NCI-H460 (cell line): ENCODE measurements at places on chromosomes 1 and 21.

- no peak for DNase-seq
Observed at GRCh38 chr1:17286646-17287045, 21.4 kb upstream of the PADI4 start.

- DNase-seq: no peak
Observed at GRCh38 chr1:167638064-167638463, 8.0 kb downstream of the RCSD1 start.

- DNase-seq: no peak
Observed at GRCh38 chr1:46187106-46187869, 10.9 kb downstream of the POMGNT1 start.

- no peak for DNase-seq
Observed at GRCh38 chr1:83997631-83998030, 1.3 kb downstream of the TTLL7 start.

DNA sequence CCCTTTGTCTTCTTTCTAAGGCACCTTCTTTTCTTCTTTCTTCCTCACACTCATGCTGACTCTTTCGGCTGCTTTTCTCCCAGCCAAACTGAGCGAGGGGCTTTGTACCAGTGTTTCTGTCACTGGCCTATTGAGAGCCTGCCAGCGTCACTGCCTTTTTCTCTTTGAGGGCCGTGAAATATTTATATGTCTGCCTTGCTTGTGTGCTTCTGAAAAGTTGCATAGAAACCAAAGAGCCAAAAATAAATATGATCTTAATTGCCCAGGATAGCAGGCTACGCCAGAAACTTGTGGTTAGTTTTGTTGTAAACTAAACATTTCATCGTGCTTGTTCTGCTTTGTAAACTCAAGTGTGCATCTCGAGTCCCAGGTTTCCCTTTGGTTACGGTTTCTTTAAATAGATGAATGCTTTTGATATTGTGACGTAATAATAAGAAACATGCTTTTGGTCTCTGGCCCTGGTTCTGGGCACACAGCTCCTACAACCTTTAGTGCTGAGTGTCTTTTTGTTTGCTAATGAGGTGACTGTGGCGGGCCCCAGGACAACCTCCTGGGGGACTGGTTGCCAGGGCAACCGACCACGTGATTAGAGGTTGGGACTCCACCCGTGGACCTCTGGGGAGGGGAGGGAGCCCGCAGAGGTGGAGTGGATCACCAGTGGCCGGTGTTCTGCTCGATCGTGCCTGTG lies 10.8 kb downstream of the SLC37A1 start:
- DNase-seq: no peak

DNA sequence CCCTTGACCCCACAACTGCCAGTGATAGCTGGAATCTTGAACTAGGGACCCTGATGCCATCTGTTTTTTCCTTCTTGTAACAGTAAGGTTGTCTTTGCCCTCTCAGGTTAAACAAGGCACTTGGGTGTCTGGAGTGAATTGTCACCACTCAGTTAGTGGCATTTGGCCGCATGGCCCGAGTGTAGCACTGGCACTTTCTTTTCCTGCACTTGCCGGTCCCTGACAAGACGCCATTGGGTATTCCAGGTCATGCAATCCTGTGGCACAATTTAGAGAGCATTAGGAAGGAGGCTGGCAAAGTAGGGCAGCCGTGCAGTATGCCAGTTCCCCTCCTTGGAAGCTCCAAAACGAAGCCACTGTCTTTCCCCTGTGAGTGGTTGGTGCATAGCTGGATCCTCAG lies 70.8 kb downstream of the MRPS6 start:
- DNase-seq: no peak

- no peak for DNase-seq
Observed at GRCh38 chr1:68782890-68783289, 286.0 kb upstream of the DEPDC1 start.

DNA sequence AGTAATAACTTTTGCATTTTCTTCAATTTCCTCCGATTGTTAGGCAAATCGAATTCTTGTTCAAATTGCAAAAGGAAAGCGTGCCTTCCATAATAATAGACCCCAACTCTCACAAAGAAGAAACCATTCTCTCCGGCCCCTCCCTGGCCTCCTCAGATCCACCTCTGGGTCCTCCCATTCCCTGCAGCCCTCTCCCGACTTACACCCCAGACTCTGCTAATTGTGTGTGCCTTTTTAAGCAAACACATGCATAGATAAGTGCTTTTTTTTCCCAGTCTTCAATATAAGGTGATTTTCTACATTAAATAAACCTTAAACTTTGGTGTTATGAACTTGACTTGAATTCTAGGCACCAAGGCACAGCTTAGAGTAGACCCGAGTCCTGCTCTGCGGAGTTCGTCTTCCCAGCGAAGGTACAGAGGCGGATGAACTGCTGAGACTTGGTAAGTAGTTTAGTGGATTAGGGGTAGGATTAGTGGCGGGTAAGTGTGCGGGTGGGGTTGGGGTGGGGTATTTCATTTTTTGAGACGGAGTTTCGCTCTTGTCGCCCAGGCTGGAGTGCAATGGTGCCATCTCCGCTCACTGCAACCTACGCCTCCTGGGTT lies 1.5 kb downstream of the L1TD1 start:
- no peak for DNase-seq

DNA sequence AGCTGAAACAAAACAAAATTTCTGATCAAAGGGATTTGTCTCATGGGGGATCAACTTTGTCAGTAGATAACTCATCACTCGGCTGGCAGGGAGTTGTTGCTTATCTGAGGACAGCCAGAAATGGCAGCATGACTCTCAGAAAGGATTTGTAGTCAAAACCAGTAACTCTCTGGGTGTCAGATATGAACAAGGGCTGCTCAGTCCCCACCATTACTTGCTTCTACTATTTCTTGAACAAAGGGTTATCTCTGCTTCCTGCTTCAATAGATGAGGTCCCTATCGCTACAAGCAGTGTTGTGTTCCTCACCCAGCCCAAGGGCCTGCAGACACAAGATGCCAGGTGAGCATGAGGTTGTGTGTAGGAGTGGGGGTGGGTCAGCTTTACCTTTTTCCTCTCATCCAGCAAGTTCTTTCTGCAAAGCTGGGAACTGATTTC lies 116.2 kb downstream of the PTBP2 start:
- DNase-seq: no peak

DNA sequence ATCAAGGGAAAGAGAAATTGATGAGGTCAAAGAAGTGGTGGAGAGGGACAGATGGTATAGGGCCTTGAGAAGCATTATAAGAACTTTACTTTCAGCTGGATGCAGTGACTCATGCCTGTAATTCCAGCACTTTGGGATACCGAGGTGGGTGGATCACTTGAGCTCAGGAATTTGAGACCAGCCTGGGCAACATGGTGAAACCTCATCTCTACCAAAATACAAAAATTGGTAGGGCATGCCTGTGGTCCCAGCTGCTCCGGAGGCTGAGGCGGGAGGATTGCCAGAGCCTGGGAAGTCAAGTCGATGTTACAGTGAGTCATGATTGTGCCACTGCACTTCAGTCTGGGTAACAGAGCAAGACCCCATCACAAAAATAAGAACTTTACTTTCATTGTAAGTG lies 5.7 kb downstream of the TMEM50A start:
- no peak for DNase-seq

DNA sequence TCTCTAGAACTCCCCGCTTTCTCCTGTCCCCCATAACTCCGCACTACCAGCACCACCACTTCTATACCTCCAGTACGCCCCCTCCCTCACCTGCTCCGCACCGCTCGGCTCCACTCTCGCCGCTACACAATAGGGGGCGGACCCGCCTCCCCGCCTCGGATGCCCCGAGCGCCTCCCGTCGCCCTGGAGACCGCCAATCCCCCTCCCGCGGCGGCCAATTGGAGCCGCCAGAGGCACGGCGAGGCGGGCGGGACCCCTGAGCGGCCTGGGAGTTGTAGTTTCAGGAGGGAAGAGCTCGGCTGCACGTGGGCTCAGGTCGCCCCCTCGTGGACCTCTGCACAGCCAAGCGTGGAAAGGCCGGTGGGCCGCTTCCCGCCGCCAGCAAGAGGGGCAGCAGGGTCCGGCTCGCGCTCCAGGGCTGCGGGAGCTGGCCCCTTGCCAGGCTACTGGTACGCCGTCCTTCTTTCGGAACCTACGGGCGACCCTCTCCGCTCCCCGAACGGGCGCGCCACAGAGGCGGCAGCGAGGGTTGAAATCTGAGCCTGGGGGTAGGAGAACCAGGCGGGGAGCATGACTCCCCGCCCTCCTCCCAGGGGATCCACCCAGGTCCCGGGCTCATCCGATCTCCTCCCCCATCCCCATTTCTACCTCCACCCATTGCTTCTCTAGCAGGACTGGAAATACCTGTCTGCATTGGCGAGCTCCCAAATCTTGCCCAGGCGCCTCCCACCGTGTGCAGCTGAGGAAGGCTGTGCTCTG lies at the start of gene IGSF9:
Gene IGSF9, minus strand, starts transcription at position 131 of the 759 bp plus-strand sequence. CDS start 2,159 bp downstream, outside the sequence.
- DNase-seq: no peak

DNA sequence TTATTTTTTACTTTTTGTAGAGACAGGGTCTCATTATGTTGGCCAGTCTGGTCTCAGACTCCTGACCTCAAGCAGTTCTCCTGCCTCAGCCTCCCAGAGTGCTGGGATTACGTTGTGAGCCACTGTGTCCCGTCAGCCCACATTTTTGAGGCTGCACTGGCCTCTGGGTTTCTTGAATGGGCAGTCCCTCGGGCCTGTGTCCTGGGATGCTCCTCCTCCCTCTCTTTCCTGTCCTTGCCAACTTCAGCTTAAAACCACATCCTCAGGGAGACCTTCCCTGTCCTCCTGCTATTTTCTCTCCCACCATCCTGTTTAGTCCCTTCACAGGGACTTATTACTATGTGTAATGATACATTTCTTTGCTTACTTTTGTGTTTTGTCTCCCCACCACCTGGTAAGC lies 31.4 kb upstream of the LYST start:
- DNase-seq: no peak

- DNase-seq: no peak
Observed at GRCh38 chr1:84390226-84390625, 8.1 kb upstream of the DNASE2B start.

DNA sequence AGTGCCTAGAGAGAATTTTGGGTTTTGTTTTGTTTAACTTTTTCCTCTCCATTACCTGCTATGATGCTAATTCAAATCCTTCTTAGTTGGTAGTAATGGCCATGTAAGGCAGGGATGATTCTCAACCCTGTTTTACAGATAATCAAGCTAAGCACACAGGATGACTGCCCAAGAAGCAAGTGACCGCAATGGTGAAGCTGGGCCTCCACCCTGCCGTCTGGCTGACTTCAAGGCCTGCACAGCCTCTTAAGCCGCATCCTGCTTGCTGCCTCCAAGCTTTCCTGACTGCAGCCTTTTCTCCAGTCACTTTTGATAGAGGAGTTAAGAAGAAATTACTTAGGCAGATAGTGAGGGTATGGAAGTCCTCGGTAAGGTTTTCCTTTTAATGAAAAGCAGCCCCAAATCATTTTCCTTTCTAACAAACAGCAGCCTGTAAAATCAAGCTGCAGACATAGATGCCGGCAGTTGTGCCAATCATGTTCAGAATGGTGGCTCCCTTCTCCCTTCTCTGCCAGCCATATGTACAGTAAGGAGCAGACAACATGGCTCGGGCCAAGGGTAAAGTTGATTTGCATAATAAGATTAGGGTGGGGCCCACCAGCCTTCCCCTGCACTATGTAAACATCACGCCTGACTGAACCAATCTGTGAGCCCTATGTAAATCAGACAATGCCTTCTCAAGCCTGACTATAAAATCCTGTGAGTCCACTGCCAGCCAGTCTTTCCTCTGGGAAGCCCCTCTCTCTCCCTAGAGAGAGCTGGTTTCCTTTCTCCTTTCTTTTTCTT lies 8.8 kb upstream of the CTBS start:
- DNase-seq: no peak

DNA sequence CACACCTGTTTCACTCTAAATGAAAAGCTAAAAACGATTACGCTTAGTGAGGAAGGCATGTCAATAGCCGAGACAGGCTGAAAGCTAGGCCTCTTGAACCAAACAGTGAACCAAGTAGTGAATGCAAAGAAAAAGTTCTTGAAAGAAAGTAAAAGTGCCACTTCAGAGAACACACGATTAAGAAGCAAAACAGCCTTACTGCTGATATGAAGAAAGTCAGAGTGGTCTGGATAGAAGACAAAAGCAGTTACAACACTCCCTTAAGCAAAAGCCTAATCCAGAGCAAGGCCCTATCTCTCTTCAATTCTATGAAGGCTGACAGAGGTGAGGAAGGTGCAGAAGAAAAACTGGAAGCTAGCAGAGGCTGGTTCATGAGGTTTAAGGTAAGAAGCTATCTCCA lies 130.7 kb downstream of the SIPA1L2 start:
- DNase-seq: no peak

DNA sequence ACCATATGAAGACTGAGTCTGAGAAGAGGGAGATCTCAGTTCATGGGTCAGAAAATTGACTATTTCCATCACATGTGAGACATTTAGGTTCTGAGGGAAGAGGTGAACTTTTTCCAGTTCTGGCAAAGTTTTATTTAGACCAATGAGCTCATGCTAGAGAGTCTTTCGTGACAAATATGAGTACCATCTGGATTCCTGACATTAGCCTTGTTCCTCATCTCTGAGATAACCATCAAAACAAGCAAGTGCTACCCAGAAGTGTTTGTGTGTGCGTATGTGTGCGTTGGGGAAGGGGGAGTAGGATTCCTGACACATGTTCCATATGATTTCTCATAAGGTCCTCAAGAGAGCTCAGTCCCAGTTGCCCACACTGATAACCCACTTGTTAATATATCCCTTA lies 120.6 kb downstream of the FASLG start:
- no peak for DNase-seq

DNA sequence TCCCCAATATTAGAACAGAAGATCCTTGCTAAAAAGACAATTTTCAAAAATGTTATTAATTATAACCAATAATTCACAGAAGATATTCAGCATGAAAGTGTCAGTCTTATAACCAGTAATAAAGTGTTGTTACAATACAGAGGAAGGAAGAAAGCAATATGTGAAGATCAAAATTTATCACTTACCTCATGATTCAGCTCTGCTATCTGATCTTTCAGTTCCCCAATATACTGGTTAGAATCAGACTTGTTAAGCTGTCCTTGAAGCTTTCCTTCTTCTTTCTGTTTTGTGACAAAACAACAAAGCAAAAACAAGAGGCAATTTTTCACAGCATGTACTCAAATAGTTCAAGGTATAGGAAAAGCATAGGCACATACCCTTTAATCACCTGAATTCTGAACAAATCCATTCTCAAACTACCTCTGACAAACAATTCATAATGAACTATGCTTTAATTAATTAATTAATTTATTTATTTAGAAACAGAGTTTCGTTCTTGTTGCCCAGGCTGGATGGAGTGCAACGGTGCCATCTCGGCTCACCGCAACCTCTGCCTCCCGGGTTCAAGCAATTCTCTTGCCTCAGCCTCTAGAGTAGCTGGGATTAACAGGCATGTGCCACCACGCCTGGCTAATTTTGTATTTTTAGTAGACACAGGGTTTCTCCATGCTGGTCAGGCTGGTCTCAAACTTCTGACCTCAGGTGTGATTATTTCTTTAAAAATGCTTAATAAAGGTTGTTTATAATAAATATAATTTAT lies 76.9 kb upstream of the GFI1 start:
- DNase-seq: no peak
